ENCODE measurements at places on chromosomes 2 and 18. TPM values are rescaled to one million over a fixed set of nuclear protein-coding genes. Genes with fewer than 3 reads are reported as not detected.

Gene RUFY4
- total RNA-seq: not detected

Gene RFX8
- not detected for total RNA-seq

Gene ABCG8
- total RNA-seq: under 0.01 TPM

Gene SGPP2
- 9.7 TPM for total RNA-seq

Gene DPYSL5
- not detected for total RNA-seq

Gene TMEM163
- not detected for total RNA-seq

Gene FMNL2
- 24.7 TPM for total RNA-seq

Gene GCG
- total RNA-seq: not detected

Gene DCC
- total RNA-seq: not detected

Gene CFAP210
- not detected for total RNA-seq

DNA sequence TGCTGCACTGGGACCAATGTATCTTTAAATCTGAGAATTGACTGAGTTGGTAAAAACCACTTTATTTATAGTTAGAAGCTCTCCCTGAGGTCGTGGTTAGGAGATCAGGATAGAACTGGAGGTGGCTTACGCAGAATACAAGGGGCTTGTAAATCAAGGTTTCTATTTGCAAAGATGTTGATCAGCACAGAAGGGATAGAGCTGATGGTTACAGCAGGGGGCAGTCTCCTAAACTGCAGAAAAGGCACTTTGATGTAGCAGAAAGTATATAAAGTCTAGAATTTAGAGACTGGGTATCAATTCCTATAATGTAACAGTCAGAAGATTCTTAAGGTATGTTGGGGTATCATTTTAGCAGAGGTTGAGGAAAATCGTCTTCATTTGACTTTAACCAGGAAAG is 25.2 kb upstream of the ACVR1 start:
- no peak for DNase-seq

DNA sequence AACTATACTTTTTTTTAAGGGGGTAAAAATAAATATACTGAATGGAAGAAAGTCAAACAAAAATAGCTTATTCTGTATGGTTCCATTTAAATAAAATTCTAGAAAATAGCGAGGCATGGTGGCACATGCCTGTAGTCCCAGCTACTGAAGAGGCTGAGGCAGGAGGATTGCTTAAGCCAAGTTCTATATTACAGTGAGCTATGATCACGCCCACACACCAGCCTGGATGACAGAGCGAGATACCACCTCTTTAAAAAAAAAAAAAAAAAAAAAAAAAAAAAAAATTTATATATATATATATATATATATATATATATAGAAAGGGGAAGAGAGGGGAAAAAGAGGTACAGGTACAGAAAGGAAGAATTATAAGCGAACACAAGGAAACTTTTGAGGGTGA is 77.7 kb downstream of the MEMO1 start:
- no peak for DNase-seq

DNA sequence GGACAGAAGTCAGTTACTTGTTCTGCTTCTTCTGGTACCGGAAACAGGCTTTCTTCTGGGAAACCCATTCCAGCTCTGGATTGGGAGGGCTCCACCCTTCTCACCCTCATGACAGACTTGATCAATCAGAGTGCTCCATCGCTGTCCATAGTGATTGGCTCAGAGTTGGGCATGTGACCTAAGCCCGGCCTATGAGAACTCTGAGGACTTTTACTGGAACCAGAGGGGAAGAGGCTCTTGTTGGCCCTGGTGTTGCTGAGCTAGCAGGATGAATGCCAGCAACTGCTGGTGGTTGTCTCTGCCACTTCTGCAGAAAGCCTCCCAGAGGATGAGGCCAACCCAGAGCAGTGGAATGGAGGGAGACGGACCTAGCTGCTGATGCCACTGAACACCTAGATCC is 33.3 kb downstream of the TMEM37 start:
- no peak for DNase-seq

GRCh38 chr18:22169889-22170420 is 566 bp downstream of the GATA6 start:
- no peak for DNase-seq

DNA sequence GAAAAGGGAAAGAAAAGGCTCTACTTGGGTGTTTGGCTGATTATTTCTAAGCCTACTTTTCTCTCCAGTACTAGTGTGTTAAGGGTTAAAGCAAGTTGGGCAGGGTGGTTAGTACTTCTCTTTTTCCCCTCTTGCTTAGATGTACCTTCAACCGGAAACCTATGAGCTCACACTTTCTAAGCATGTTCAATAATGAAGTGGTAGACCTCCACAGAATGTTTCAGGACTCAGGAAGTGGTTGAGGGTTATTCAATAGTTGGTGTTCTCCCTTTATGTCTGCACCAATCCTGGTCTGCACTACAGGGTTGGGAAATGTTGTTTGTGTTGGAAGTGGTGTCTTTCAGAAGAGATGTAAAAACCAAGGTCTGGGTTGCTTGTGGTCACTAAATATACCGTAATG is 137.1 kb downstream of the ZEB2 start:
- no peak for DNase-seq

DNA sequence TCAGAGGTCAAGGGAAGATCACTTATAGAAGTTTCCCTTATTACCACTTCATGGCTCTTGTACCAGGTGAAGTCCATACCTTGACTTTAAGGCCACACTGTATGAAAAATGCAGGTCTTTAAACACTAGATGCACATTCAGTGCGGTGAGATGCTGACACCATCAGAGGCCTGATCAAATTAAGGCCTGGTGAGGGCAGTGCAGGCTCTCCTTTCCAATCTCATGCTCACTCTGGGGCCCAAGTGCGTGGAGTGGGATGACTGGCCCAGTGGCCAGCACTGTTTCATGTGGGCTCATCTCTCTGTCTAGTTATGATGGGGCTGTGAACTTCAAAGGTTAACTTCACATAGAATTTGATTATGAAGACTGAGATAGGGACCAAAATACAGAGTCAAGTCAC is 281.1 kb downstream of the SLC4A3 start:
- no peak for DNase-seq

DNA sequence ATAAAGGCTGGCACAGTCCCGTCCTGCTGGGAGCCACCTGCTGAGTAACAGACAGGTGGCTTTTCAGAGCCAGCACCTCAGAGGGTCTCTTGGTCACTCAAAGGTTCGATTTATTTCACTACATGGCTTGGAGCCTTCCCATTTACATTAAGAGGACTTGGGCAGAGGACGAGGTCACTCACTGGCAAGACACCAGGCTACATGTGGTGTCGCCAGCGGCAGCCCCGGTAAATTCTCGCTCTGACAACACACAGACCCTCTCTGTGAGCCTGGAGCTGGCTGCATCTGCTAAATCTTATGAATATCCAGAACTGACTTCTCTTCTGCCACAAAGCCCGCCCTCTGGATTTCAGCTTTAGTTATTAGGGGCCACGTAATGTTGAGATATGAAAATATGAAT is 254.7 kb downstream of the VAPA start:
- DNase-seq: no peak

DNA sequence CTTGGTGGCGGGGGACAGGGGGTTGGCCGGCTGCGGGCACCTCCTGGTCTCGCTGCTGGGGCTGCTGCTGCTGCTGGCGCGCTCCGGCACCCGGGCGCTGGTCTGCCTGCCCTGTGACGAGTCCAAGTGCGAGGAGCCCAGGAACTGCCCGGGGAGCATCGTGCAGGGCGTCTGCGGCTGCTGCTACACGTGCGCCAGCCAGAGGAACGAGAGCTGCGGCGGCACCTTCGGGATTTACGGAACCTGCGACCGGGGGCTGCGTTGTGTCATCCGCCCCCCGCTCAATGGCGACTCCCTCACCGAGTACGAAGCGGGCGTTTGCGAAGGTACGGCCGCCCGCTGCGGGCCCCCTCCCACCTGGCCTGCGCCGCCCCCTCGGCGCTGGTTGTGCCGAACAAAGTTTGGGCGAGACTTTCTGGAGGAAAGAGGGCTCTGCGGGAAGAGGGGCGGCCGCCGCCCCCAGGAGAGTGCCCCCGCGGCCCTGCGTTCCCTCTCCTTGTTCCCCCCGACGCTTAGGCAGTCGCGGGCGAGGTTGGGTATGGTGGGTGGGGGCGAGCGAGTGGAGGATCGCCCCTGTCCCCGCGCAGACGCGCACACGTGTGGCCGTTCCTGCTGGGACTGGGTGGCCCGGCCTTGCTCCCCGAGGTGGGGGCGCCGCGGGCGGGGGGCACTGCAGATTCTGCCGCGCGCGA is 866 bp downstream of the CRIM1 start:
- DNase-seq: no peak

GRCh38 chr2:146143971-146144370 is 1624.1 kb upstream of the ZEB2 start:
- peak; percentile 31 for DNase-seq

DNA sequence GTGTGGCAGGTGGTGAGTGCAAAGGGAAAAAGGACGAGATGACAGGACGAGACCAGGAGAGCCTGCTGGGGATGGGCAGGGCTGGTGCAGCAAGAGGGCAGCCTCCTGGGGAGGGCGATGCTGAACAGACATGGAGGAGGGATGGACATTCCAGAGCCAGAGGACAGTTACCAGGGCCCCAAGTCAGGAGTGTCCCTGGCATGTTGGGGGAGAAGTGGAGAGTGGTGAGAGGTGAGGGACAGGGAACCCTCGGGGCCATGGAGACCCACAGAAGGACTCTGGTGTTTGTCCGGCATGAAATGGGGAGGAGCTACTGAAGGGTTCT is 19.0 kb downstream of the MTERF4 start:
- DNase-seq: no peak

DNA sequence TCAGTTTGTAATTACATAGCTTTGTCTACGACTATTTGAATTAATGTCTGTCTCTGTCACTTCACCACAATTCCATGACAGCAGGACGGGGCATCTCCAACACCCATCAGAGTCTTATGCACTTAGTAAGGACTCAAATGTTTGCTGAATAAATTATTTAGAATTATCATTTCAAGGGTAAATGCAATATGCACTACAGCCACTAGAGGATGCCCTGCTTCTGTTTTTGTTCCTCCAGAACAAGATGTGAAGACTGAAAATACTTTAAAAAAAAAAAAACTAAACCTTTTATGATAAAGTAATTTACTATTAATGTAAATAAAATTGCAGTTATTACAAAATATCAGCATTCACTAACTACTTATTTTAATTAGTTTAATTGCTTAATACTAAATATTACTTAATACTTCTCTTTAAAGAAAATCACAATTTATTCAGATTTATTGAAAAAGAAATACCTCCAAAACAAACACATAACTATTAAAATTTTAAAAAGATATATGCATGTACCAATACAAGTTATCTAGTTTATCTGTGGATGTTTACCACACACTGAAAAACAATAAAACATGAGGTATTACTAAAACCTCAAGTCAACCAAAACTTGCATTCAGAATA is 3.2 kb downstream of the PIGN start:
- DNase-seq: peak; percentile 73

- DNase-seq: peak; percentile 91
These were observed 30.3 kb upstream of the B3GNT7 start for GRCh38 chr2:231364961-231365810.

- no peak for DNase-seq
These were observed 289.6 kb downstream of the CYP26B1 start for GRCh38 chr2:71858071-71858470.

DNA sequence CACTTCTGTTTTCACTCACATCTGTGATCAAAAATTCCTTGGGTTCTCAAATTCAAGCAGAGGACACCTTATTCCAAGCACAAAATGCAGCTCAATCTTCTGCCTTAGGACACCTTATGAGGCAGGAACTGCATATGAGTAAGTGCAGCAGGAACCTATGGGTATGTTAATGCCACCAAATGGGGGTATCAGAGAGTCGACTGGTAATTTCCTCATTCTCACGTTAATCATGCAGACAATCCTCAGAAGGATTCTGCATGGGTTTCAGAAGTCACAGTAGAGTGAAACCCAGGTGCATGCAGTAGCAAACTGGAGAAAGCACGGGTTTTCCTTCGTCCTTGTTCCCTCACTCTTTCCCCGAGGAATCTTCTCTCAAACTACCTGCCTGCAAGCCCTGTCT is 452.8 kb downstream of the CBLN2 start:
- DNase-seq: no peak

GRCh38 chr2:168964251-168964807 is 63.2 kb downstream of the G6PC2 start:
- DNase-seq: peak; percentile 31

GRCh38 chr2:105827351-105828096 is 82.8 kb downstream of the NCK2 start:
- peak; percentile 95 for DNase-seq

DNA sequence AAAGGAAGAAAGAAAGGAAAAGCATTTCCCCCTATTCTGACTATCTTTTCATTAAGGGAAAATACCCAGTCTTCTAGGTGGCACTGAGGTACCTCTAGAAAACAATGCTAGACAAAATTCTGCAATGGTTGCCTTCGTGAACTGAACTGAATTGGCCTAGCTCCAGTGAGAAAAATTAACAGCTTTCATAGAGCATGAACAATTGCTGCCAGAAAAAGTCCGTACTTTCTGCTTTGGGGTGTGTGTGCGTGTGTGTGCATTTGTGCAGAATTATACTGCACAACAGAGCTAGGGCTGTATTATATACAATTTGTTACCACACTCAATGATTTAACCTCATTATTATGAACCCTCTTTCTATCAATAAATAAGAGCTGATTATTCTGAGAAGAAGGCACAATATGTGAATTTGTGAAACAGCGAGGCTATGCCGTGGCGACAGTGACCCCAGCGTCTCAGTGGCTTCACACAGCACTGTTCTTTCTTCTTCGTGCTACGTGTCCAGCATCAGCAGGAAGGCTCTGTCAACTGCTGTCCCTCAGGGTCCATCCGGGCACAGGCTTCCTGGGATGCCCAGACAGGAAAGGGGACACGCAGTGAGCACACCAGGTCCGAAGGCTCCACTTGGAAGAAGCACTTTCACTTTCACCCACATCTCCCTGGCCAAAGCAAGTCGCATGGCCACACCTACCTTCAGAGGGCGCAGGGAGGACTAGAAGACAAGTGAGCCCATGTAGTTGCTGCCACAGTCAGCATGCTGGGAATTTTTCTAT is 47.5 kb downstream of the PTGR3 start:
- no peak for DNase-seq

DNA sequence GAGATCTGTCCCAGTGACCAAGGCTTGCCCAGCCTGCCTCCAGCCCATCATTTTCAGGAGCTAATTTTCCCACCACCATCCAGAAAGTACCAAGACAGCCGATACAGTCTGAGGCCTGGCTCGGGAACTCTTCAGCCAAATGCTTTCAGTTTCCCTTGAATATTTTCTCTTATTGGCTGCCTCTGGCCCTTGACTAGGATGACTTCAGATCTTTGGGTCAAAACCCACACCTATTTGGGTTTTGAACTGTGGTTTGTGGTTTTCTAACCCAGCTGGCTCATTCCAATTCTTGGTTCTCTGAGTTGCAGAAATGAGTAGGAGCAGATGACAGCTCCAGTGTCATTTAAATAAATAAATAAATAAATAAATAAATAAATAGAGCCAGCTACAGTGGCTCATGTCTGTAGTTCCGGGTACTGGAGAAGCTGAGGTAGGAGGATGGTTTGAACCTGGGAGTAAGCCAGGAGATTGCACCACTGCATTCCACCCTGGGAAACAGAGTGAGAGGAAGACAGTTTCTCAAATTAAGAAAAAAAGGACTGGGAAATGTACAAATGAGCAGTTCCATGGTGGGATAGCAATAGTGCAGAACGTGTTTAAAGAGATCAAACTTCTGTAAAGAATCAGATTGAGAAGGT is 465.0 kb upstream of the SOX11 start:
- no peak for DNase-seq
